Hepatic stellate cell (primary cell): ENCODE measurements at places on chromosomes 1 and 21.
A peak's percentile ranks its signal among the peaks of the same experiment; 100 is the strongest.

GRCh38 chr1:13797397-13797796, 97.4 kb downstream of the PRDM2 start:
- no peak for DNase-seq

DNA sequence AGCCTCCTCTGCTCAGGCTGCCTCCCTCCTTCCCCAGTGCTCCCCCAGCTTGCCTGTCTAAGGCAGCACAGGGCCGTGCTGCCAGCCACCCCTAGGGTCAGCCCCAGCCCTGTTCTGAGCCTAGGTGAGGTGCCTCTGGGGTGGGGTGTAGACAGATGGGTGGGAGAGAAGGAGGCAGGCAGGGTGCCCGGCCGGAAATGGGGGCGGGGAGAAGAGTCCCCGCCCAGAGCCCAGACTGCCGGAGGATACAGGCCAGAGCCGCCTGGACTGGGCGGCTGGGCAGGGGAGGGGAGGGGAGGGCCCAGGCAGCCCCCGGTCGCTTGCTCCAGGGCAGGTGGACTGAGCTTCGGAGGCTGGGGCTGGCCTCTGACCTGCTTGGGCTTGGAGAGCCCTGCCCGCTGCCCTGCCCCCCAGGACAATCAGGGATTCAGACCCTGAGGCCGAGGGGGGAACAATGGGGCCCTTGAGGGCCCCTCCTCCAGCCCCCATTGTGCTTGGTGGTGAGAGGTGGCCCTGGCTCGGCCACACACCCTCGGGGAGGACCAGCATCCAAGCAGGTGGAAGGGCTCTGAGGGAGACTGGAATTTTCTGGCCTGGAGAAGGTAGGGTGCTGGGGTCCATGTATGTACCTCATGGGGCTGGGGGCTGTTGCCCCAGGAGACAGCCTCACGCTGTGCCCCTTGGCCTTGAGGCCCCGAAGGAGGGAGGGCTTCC, at the start of gene GJC2:
Gene GJC2 (plus strand): TSS at position 525 of the 714 bp plus-strand sequence. CDS start 7,829 bp downstream, outside the sequence.
- peak; percentile 71 for DNase-seq

DNA sequence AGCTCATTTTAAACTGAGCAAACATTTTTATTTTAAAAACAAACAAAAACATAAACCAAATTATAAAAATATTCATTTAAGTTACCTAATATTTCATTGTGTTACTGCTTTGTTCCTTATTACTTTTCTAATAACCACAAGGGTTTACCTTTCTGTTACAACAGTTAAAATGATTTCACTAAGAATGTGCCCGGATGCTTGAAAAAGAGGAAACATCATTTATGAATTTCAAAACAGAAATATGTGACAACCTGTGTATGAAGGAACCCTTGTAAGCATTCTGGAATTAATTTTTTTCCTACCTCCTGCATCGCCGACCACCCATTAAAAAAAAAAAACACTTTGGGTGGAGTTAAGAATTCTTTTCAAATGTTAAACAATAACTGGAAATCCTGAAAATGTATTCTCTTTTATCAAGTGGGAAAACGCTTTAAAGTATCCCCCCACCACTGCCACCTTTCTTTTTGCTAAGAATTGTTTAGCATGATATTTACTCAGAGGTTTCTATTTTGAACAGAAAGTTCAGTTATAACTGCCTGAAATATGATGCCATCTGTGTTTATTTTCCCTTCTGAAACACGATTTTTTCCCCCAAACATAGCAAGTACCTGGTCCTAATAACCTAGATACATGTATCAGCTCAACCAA, 9.1 kb downstream of the CYYR1 start:
- no peak for DNase-seq

DNA sequence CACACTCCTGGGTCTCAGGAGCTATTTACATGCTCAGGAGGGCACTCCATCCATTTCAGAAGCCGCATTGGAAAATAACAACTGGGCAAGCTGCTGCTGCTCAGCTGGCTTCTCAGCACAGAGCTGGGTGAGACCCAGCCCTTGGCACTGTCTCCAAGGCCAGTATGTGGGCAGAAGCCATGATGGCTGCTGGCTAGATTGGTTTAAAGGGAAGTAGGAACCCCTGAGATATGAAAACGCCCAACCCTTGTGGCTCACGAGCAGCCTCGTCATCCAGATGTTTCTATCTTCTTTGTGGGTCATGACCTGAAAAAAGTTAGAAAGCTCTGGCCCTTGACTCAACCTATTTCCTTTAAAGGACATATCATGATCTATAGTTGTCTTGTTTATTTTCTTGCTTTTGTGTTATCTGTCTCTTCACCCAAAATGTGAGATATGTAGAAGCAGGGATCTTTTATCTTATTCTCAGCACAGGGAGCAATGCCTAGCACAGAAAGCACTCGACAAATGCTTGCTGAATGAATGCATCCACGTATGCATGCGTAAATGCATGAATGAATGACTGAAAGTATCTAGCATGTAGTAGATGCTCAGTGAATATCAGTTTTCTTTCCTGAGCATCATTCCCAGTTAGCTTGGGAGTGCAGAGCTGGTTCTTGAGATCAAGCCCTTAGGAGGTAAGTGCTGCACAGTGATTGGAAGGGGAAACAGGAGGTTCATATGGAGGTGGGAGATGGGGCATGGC, 11.6 kb downstream of the MYBPH start:
- DNase-seq: no peak

- DNase-seq: no peak
Observed at GRCh38 chr1:33244809-33245186, 11.5 kb upstream of the ZNF362 start.

- DNase-seq: no peak
Observed at GRCh38 chr1:223712850-223713474, 623 bp downstream of the CAPN2 start.

- no peak for DNase-seq
Observed at GRCh38 chr1:228263636-228264035, 55.8 kb downstream of the OBSCN start.

DNA sequence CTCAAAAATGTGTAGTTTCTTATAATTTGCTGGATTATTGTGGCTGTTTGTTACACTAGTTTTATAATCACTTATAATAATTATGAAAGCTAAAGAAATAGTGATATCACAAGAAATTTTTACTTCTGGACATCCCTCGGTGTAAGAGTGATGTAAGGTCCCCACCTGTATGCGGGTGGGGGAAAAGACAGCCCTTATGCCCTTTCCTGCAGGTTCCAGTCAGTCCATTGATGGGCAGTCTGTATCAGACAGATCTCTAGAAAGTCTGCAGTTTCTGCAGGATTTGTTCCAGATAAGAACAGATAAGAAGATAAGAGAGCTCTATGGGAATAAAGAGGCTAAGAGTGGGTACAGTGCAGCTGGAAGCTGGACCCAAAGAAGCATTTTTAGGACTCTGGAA, 89.3 kb downstream of the NTNG1 start:
- no peak for DNase-seq

DNA sequence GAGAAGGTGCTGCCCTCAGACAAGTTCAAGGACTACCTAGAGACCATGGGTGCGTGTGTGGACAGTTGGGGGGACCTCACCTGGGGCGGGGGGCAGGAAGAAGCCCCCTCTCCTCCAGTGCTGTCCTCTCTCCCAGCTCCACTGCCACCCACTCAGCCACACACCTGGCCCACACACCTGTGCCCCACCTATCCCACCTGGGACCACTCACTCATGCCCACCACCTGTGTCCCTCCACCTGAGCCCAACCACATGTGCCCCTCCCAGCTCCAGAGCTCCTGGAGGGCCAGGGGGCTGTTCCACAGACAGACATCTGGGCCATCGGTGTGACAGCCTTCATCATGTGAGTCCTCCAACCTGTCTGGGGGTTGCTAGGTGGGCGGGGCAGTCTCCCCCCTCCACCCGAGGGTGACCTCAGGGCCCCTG, 29.0 kb downstream of the TRIM11 start:
- no peak for DNase-seq

DNA sequence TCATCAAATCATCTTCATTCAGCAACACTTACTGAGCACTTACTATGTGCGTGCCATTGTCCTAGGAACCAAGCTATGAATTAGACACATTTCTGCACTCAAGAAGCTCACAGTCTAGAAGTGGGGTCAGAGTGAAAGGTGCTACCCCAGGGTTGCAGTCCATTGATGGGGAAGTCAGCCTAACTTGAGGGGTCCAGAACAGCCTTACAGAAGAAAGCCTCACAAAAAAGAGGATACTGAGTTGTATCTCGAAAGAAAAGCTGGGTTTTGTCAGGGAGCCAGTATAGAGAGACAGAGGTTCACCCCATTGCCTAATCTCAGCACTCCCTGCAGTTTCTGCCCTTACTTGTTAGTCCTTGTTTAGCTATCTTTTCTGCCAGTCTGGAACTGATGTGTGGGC, 153.1 kb upstream of the JUN start:
- no peak for DNase-seq

GRCh38 chr21:45278156-45278911, 9.4 kb downstream of the POFUT2 start:
- DNase-seq: no peak

- DNase-seq: no peak
Observed at GRCh38 chr1:156076609-156077429, 5.4 kb downstream of the MEX3A start.

DNA sequence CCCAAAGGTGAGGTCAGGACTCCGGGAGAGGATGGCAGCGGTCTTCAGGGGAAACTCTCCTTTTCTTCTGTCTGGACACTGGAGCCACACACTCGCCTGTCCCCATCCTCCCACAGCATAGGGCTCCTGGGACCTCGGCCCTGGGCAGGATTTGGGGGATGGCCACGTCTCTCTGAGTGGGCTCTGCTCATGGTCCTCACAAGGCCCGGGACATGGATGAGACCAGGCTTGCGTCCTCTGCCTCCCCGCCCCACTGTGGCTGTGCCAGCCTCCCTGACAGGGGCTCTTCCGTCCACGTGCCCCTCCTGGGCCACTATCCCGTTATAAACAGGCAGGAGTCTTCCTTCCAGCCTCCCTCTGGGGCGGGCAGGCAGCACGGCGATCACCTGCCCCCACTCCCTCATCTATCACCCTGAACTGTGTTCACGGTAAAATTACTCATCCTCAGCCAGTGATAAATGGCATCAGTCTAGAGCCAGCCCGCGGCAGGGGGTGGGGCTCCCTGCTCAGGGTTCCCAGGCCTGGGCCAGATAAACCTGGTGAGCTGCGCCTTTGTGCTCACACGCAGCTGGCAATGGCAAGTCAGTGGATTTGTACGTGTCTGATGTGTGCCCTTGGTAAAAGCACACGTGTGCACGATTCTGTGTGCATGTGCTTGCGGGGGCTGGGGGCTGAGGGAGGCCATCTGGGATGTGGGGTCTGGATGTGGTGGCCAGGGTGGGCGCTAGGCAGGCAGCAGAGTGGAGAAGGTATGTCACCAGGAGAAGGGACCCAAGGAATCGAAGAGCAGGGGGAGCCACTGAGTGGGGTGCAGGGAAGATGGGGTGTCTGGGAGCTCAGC, 12.6 kb upstream of the SAMD11 start:
- DNase-seq: no peak

- no peak for DNase-seq
Observed at GRCh38 chr1:183945428-183946319, 91.9 kb downstream of the COLGALT2 start.

GRCh38 chr1:50368179-50369007, 54.9 kb downstream of the DMRTA2 start:
- peak; percentile 36 for DNase-seq

DNA sequence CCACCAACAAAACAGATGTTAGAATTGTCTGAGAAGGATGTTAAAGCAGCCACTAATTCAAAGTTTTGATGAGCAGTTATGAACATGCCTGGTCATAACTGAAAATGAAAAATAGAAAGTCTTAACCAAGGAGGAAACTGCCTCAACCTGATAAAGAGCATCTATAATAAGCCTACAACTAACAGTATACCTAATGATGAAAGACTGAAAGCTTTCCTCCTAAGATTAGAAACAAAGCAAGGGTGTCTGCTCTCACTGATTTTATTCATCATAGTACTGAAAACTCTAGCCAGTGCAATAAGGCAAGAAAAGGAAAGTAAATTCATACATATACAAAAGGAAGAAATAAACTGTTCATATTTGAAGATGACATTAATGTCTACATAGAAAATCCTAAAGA, 82.0 kb downstream of the KCNK1 start:
- no peak for DNase-seq

GRCh38 chr1:1391225-1391624, 7.9 kb downstream of the CCNL2 start:
- DNase-seq: no peak

DNA sequence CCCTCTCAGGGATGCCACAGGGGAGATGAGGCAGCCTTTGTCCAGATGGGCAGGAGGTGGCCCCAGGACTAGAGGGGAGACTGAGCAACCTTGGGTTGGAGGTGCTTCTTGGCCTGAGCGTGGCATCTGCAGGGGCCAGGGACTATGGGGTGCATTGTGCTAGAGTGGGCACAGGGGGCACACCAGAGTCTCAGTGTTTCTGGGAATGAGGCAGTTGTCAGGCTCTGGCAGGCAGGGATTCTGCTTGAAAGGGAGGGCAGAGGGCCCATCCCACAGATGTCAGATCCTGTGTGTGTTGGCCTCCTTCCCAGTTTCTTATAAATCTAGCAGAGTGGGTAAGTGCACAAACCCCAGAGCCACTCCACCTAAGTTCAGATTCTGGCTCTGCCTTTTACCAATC, 13.7 kb downstream of the LGR6 start:
- DNase-seq: peak; percentile 84

DNA sequence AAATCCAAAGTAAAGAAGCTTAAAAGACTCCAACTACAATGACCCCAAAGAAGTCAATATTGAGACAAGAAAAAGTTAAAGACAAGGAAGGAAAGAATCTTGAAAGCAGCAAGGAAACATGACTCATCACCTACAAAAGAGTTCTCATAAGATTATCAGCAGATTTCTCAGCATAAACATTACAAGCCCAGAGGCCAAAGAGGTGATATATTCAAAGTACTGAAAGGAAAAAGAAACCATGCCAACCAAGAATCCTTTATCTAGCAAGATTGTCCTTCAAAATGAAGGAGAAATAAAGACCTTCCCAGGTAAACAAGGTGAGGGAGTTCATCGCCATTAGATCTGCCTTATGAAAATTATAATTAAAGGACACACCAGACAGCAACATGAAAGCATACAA, 49.8 kb downstream of the CSMD2 start:
- DNase-seq: no peak

GRCh38 chr21:37421306-37421705, 54.7 kb downstream of the DYRK1A start:
- DNase-seq: no peak

GRCh38 chr1:231039161-231040018, 664 bp downstream of the FAM89A start:
- DNase-seq: peak; percentile 40

DNA sequence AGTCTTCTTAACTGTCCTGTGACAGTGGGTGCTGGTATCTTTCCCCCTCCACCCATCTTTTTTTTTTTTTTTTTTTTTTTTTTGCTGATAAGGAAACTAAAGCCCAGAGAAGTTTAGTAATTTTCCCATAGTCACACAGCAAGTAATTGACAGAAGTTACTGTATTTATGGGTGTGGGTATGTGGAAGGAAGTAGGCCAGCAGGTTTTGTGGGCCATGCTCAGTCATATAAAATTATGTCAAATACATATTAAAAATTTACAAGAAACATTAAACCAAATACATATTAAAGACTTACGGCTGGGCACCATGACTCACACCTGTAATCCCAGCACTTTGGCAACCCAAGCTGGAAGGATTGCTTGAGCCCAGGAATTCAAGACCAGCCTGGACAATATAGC, 51.5 kb downstream of the KAZN start:
- DNase-seq: no peak
